ENCODE measurements at places on chromosomes 2 and 18.

DNA sequence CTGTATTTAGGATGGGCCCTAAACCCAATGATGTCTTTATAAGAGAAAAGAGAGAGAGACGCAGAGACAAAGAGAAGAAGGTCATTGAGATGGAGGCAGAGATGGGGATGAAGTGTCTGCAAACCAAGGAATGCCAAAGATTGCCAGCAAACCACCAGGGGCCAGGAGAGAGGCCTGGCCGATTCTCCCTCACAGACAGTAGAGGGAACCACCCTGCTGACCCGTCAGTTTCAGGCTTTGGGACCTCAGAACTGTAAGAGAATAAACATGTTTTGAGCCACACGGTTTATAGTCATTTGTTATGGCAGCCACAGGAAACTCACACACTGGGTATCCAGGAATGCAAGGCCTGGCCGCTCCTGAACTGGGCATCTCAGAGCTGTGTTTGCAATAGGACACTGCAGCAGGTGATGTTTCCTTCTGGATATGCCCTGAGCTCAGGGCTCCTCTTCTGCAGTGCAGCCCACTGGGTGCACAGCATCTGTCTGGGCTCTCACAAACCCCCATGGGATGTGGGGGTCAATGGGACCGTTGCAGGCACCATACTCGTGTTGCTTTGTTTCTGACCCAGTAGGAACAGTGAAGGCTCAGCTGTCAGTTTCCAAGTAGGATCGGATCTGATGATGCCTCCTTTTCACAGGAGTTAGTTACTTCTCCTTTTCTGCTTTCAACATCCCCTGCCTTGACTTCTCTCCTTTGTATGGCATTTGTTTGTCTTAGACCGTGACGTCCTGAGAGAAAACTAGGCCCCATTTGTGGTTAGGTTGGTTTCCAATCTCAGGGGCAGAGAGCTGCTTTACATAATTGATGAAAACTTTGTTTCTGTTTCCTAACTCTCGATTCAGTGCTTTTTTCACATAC is 20.8 kb downstream of the PTPN18 start:
- DNase-seq = no peak

GRCh38 chr2:128986026-128986715 is 667.5 kb upstream of the HS6ST1 start:
- DNase-seq = no peak

DNA sequence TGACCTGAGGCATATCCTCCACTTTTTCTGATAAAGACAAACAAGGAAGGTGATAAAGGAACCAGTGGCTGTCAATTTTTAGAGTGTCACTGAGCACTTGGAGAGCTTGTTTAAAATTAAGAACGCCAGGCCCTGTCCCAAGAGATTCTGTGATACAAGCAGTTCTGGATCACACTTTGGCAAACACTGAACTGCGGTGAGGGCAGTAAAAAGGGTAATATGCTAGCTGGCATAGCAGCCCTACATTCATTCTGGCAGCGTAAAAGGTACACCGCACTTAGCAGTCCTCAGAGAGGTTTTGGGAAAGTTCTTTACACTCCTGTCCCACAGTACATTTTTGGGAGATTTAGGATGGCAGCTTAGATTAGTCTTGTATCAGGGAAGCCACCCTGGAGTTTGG is 101.3 kb upstream of the CCDC150 start:
- no peak for DNase-seq

- DNase-seq = no peak
These were observed 263.0 kb downstream of the LPIN1 start for GRCh38 chr2:12009323-12009905.

- peak; percentile 66 for DNase-seq
These were observed 1.1 kb downstream of the NCKAP1 start for GRCh38 chr2:183037074-183037552.

DNA sequence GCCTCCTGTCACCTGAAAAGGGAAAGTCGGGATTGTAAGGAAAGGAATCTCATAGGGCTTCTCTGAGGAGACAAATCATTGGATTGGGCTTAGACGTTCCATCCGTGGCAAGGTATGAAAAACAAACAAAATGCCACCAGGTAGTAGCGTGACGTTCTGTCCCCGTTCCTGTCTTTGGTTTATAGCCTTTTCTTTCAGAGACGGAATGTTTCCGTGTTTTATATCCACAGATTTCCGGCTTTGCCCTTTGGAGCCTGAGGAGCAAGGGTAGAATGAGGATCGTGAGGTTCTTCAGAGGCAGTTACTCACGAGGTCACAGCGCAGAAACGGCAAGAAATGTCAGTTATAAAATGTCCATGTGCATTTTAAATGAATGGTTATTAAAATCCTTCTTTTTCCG is 118.3 kb downstream of the TMEM18 start:
- no peak for DNase-seq

DNA sequence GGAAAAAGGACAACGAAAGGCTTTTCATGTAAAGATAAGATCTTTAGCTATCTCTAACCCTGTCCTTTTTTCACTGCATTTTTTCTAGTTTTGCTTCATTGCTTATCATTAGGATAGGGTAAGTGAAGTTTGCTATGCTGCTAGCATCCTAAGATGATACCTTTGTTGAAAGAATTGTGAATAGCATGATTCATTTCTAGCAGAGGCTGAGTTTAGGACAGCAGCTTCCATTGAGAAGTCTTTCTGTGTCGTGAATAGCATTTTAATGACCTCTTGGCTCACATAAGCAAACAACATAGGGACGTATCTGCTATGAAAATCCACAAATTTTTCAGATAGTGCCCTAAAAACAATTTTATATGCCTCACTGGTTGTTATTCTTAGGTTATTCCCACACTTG is 36.4 kb upstream of the GAREM2 start:
- DNase-seq = no peak

GRCh38 chr2:10935953-10936942 is 24.5 kb downstream of the KCNF1 start:
- peak; percentile 98 for DNase-seq

- peak; percentile 78 for DNase-seq
These were observed 105.0 kb upstream of the MAP3K20 start for GRCh38 chr2:172970660-172971059.

DNA sequence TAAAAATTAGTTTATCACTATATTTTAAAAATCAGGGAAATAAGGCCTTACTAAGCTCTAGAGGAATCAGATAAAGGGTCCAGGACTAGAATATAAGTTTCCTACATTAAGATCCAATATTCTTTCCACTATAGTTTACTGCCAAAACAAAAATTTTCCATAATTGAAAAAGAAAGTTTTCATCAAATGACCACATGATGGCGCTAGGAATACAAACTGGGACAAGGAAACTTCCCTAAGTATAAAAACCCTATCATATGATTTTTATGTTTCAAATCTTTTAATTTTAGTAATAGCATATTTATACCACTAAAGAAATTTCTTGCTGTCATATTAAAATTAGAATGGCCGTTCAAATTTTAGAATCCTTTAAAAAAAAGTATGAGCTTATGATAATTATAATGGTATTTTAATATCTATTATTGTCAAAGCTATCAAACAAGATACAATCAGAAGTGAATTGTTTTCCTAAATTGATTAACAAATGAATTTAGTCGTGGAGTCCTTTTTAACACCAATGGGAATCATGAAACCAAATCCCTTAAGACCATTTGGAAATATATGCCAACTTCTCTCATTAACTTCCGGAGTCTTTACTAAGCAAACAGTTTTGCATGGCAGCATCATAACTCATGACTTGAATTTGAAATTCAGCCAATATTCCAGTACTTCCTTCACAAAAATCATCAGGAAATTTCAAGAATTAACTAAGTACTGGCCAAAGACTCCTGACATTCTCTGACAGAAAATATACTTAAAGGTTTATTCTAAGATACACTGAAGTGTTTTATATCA is 70.3 kb downstream of the SCN1A start:
- peak; percentile 65 for DNase-seq

GRCh38 chr2:153939124-153939796 is 67.5 kb downstream of the GALNT13 start:
- DNase-seq = peak; percentile 31

DNA sequence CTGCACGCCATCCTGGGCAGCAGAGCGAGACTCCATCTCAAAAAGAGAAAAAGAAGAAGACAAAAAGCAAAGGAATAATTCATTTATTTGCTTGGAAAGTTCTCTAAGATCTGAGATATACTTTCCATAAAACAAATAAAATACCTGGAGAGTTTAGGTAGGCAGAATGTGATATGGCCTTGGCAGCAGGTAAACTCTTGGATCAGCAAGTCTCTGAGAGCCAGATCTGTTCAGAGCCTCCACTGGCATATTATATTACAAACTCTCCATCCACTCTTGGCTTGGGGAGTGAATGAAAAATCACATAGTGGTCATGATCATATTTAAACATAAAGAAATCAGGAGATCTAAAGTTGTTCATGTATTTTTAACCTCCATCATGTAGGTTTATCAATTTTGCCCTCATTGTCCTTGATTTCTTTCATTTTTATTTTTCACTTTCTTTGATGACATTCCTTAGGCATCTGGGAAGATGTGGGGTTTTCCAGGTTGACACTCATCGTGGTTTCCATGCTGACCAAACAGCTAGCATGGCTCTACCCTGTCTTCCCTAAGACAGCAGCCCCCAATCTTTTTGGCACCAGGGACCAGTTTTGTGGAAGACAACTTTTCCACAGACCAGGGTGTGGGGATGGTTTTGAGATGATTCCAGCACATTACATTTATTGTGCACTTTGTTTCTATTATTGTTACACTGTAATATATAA is 10.2 kb downstream of the LRRFIP1 start:
- no peak for DNase-seq

DNA sequence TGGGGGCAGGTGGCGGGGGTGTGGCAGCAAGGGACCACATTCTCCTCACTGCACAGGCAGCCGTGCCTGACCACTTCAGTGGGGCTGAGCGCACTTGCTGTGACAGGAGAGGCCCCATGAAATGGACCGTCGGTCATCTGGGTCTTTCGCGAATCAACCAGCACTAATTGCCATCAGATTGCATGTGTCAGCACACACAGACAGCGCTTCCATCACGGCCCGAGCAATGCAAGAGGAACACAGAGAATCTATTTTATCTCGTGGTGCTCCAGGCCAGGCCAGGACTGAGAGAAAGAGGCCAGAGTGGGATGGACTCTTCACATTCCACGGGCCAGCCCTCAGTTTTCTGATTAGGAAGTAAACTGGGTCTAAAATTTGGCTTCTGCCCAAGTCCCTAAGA is 87.0 kb downstream of the EIPR1 start:
- no peak for DNase-seq

GRCh38 chr2:55395724-55396605 is 23.7 kb downstream of the CCDC88A start:
- peak; percentile 40 for DNase-seq

- DNase-seq = no peak
These were observed 631.8 kb upstream of the SETBP1 start for GRCh38 chr18:44048846-44049245.

- no peak for DNase-seq
These were observed 32.7 kb downstream of the TMEM17 start for GRCh38 chr2:62473246-62473827.

- peak; percentile 75 for DNase-seq
These were observed 65.4 kb upstream of the HNRNPA3 start for GRCh38 chr2:177147093-177147694.

DNA sequence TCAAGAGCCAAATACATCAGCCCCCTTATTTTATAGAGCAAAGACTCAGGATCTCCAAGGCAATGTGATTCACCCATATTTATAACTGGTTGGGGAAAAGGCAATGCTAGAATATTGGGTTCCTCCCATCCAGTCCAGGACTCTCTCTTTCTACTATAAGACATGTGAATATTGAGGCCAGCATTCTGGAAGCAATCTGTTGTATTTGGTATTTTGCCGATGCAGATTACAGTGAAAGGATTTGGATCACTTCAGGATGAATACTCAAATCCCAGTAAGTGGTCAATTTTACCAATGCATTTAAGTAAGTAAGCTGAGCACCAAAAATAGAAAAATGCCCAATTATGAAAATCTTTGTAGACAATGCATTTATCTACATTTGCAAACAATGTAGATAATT is 1834.7 kb upstream of the PIK3C3 start:
- no peak for DNase-seq

GRCh38 chr2:43276266-43276941 is 50.0 kb upstream of the ZFP36L2 start:
- peak; percentile 93 for DNase-seq

DNA sequence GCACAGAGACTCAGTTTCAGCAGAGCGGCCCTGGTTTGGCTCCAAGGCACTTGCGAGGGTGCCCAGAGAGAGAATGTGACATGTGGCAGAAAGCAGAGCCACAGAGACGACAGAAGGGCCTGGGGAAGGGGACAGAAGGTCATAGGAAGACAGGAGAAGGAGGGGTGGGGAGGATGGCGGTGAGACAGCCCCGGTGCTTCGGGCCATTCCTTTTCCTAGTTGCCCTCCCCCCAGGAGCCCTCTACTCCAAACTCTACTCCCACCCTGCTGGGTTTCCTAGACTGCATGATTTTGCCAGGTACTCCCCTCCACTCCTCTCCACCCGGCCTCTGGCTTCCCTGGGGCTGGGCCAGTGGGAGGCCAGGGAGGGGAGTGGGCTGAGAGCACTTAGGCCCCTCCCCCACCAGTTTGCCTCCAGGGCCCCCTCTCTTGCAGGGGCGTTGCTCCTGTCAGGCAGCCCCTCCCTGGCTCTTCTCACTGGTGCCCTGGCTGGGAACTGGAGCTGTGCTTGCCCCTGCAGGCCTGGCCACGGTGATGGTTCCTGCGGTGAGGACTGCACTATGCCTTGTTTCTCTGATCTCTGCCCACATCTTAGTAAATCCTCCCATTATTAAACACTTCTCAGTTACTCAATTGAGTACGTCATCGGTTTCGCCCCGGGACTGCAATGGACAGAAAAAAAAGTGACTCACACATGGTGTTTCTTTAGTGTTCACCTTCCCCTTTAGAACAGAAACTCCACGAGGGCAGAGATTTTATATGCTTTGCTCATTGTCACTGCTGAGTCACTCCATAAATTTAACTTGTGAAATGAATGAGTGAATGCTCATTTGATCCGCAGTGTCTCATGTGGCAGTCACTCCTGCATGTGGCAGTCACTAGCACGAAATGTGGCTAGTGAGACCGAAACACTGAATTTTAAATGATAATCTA is 58.7 kb upstream of the SP3 start:
- DNase-seq = peak; percentile 91

- DNase-seq = no peak
These were observed 214.9 kb upstream of the ITGA4 start for GRCh38 chr2:181242262-181242661.

- DNase-seq = no peak
These were observed 20.9 kb downstream of the STRADB start for GRCh38 chr2:201472411-201472810.

GRCh38 chr2:17877811-17878280 is 621 bp upstream of the KCNS3 start:
- no peak for DNase-seq

GRCh38 chr2:63484481-63484880 is 103.8 kb downstream of the WDPCP start:
- DNase-seq = no peak

Data from renal cortical epithelial cell (primary cell).